ELF-1 (cell line): ENCODE measurements at places on chromosomes 3 and 15.

DNA sequence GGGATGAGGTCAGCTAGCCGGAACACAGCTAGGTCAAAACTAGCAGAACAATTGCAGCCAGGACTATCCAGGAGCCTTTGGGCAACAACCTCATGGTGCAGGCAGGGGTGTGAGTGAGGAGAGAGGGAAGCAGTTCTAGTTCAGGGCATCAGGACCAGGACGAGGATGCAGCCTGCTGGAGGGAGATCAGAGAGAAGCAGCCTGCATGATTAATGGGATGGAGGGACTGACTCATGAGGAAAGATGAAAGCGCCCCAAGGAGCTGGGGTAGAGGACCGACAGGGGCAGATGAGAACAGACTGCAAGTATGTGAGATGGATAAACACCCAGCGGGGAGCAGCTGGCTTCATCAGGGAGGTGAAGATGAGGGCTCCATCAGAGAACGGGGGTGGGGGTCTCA, 37.9 kb upstream of the LRTM1 start:
- peak; percentile 27 for DNase-seq

GRCh38 chr3:94372026-94372425, 309.2 kb downstream of the NSUN3 start:
- DNase-seq = no peak

DNA sequence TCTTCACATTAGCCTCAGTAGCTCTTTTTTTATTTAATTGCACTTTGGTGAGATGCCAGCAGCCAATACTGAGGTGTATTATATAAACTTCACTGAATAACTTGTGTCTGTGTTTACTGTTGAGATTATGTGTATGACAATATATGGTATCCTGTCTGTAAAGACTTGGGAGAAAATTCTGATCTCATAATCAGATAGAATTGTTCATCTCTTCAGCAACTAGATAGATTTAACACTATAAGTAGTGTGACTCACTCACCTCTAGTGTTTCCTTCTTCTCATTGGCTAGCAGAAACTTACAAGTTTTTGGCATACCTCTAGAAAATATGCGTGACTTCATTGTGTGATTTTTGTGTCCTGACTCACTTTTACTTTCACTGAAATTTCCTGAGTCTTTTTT, 67.6 kb upstream of the TGFBR2 start:
- no peak for DNase-seq

DNA sequence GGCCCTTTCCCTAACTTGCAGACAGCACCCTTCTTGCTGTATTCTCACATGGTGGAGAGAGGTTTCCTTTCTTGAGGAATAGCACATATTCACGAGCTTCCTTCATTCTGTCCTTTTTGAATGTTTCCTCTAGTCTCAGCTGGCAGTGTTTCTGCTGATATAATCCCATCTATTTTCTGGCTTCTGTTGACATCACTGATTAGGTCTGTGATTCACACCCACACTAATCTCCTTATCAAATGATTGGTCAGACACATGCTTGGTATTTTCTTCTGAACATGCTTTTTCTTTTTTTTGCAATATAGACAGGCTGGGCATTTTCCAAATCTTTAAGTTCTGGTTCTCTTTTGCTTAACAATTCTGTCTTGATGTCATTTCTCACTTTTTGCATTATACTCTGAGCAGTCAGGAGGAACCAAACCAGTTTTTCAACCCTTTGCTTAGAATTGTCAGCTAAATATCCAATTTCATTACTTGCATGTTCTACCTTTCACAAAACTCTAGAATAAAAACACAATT, 65.4 kb downstream of the OXSM start:
- DNase-seq = no peak

DNA sequence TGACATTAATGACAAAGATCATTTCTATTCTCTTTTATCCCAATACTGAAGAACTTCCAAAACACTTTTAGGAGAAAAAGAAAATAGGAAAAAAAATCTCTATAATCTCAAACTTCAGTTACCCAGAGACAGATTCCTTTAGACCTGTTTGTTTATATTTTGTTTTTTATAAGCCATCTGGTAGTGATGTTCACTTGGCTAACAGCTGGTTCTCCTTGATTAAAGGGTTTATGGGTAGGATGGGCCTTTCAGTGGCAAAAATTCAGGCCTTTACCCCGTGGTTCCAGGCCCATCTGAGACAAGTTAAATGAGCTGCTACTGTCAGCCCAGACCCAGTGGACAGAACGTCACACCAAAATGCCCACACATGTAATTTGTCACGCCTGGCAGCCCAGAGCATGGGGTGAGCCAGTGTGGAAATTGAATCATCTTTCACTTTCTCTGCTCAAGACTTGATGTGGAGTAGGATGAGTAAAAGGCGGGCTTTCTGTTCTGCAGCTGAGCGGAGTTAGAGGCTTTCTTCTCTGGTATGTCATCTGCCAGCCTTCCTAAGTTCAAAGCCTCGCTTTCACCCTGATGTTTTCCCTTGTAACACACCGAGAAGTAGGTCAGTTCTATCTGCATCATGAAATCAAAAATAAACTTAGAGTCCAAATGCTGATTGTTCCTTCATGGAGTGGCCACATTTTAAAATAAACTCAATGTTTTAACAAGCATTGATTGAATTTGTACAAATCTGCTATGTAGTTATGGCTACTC, 62.5 kb upstream of the SKOR1 start:
- no peak for DNase-seq

GRCh38 chr15:40217166-40217824, 21.6 kb upstream of the PAK6 start:
- DNase-seq = peak; percentile 64

DNA sequence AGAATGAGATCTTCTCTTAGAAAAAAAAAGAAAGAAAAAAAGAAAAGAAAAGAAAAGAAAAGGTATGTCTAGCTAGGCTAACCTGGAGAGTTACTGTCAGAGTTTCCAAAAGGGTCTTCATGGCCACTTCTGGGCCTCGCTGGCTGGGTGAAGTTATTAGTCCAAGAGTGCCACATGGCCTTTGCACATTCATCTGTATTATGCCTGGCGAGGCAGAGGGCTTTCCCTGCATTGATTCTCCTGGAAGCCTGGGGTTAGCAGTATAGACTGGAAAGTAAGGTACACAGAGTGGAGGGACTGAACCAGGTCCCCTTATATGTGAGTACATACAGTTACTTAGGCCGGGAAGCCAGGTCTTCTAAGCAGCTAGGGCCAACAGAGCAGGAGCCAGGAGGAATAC, 54.8 kb upstream of the CGNL1 start:
- DNase-seq = no peak

GRCh38 chr15:69200832-69201745, 40.7 kb downstream of the GLCE start:
- peak; percentile 17 for DNase-seq

GRCh38 chr3:85255949-85256348, 297.2 kb downstream of the CADM2 start:
- no peak for DNase-seq

DNA sequence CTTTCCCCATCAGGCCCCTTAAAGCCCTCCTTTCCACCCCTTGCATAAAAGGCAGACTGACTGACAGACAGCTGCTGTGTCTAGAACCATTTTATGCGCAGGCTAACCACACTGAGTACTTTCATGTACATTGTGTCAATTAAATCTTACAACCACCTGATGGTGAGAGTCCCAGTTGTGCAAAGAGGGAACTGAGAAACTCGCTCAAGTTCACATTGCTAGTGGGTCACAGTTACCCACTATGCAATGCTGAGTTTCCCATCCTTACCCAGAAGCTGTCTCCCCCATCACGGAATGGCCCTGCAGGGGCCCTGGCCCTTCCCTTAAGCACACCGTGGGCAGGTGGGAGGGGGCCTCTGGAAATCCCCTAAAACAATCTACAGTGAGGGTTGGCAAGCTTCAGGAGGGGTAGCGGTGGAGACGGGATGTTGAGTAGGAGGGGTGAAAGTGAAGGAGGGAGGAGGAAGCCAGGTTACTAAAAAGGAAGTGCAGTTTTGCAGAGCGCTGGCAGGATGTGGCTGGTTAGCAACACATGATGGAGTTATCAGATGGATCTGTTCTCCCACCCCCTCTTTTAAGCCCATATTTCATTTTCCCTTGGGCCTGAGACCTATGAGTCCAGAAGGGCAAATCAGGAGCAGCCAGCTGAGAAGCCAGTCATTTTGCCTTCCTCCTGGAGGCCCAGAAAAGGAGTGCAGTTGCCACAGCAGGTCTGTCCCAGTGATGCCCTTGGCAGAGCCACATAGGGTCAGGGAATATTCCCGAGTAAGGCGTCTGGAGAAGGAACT, 30.0 kb downstream of the STARD5 start:
- no peak for DNase-seq

GRCh38 chr3:43289401-43289800, 3.1 kb downstream of the SNRK start:
- DNase-seq = no peak

GRCh38 chr15:66142285-66142684, 111.3 kb downstream of the MEGF11 start:
- no peak for DNase-seq
